Naive thymus-derived CD4-positive, alpha-beta T cell (primary cell): ENCODE measurements at places on chromosomes 3 and 15.

DNA sequence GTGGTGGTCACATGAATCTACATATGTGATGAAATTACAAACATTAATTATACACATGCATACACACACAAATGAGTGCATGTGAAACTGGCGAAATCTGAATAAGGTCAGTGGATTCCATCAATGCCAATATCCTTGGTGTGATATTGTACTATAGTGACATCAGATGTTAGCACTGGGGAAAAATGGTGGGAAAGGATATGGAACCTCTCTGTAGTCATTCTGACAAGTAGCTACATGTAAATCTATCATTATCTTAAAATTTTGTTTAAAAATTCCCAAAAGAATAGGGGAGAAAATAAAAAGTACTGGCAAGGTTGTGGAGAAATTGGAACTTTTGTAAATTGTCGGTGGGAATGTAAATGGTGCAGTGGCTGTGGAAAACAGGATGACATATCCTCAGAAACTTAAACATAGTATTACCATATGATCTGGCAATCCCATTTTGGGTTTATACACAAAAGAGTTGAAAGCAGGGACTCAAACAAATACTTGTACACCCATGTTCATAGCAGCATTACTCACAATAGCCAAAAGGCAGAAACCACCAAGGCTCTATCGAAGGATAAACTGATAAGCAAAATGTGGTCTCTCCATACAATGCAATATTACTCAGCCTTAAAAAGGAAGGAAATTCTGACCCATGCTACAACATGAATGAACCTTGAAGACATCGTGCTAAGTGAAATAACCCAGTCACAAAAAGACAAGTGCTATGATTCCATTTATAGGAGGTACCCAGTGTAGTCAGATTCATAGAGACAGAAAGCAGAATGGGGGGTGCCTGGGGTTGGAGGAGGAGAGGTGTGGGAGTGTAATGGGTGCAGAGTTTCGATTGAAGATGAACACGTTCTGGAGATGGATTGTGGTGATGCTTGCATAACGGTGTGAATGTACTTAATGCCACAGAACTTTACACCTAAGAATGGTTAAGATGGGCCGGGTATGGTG lies 25.3 kb upstream of the HRH1 start:
- DNase-seq = no peak

DNA sequence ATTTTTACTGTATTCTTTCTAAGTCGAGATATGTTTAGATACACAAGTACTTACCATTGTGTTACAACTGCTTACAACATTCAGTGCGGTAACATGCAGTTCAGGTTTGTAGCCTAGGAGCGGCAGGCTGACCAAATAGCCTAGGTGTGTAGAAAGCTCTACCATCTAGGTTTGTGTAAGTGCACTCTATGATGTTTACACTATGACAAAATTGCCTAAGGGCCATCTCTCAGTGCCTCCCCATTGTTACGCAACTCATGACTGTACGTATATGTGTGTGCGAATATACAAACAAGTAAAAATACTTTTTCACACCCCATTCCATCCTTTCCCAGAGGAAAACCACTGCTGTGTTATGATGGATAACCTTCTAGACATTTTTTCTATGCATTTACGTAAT lies 44.3 kb downstream of the PXYLP1 start:
- DNase-seq = no peak

- DNase-seq = no peak
Observed at GRCh38 chr3:138856799-138857198, 22.1 kb upstream of the PIK3CB start.

- DNase-seq = no peak
Observed at GRCh38 chr15:87638554-87639083, 617.9 kb downstream of the NTRK3 start.

GRCh38 chr3:187318819-187319616 lies 27.5 kb upstream of the MASP1 start:
- peak; percentile 56 for DNase-seq

DNA sequence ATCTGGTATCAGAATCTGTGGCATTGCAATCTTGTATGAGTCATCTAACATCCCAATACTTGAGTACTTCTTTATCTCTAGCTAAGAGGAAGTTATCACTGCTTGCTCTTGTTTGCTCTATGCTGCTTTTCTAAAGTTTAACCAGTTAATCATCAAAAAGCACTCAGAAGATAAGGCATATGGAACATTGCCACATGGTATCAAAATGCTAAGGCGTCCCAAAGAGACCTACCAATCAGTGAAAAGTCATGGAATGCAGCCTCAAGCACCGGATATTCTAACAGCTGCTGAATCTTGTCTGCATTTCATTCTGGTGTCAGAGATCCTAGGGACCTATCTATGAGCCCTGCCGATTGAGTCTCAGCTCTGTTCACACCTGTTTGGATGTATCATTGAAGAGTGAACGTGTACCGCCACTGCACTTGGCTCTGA lies 192.8 kb downstream of the ARPP21 start:
- DNase-seq = no peak

DNA sequence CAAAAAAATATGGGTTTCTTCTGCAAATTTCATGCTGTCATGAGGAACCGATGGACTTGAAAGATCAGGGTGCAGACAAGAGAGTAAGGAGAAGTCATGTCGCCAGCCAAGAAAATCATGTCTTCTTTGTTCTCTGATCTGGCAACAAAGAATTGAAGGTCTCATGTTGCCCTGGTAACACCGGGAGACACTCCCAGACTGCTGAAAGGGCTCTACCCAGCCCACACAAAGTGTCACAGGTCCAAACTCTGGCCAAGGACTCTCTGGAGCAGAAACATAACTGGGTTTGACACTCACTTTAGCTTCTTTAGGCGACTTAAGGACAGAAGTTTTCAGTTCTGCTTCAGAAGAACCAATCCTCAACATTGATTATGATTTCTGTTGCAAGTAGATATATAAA lies 42.9 kb downstream of the SIDT1 start:
- no peak for DNase-seq

GRCh38 chr15:57509965-57510364 lies 81.7 kb upstream of the MYZAP start:
- no peak for DNase-seq

- no peak for DNase-seq
Observed at GRCh38 chr3:157793745-157794144, 290.5 kb upstream of the VEPH1 start.

DNA sequence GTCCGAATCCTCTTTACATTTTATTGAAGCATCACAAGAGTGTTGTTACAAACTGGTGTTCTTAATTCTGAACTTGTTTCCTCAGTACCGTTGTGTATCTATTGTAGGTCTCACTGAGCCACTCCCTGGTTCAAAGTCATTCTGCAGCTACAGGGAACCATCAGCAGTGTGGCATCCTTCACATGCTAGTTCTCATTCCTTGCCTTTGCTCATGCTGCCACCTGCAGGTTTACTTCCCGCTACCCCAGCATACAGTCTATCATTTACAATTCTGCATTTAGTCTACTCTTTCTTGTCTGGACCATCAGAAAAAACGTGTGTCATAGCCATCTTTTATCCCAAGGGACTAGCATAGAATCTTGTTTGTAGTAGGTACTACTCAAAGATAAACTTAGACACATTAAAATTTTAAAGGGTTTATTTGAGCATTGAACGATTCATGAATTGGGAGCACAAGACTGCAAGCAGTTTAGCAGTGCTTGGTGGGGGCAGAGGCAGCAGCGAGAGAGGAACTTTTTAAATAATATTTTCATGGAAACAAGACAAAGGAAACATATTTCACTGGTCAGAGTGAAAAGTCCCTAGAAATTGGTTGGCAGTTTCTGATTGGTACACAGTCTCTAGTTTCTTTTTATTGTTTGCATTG lies 402.1 kb downstream of the CADM2 start:
- DNase-seq = no peak

- no peak for DNase-seq
Observed at GRCh38 chr15:77836906-77837648, 204.4 kb upstream of the LINGO1 start.

DNA sequence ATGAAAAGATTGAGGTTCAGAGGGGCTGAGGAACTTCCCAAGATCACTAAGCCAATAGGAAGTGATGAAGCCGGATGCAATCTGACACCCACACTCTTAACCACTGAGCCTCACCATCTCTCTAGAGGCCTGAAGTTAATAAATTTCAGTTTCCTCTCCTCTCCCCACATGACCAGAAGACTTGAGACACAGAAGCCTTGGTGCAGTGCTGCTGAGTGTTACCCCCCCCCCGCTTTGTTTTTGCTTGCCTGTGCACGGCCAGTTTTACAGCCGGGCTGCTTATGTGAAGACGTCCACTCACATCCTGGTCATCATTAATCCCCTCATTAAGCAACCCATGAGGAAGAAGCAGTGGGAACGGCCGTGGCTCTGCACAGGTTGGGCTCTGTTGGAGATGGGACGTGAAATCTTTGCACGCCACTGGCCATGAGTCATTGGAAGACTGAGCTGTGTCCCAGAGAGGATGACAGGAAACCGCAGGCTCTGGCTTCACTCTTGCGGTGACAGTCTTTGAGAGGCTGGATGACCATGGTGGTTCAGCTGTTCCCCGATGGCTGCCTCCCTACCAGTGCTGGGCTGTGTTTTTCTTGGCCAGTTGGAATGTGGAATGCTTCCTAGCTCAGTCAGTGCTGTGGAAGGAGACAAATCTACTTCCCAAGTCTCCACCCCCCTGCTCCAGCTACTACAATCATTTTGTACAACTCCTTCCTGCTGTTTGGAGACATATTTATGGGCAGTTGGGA lies 232.6 kb upstream of the LRTM1 start:
- no peak for DNase-seq

DNA sequence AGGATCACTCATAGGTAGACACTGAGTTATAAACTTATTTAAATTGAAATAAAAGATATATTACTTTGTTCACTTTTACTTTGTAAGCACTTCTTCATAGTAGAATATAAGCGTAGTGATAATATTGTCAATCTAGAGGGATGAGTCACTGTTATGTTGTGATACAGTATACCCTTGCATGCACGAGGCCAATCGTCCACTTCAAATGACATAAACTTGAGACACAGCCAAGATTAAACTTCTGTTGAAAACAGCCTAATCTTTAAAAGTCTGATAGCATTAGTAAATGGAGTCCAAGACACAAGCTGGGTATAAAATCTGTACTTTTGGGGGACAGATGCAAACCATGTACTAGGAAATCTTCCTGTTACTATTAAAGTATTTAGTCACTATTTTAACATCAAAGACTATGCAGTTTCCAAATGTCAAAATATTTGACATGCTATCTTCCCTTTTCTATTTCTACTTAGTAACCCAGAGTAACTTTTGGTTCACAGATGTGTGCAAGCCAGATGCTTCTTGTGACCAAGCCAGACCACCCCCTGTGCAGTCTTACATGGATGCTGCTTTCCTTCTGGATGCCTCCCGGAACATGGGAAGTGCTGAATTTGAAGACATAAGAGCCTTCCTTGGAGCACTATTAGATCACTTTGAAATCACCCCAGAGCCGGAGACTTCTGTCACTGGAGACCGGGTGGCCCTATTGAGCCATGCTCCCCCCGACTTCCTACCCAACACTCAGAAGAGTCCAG lies 85.3 kb downstream of the PIK3R4 start:
- DNase-seq = no peak

DNA sequence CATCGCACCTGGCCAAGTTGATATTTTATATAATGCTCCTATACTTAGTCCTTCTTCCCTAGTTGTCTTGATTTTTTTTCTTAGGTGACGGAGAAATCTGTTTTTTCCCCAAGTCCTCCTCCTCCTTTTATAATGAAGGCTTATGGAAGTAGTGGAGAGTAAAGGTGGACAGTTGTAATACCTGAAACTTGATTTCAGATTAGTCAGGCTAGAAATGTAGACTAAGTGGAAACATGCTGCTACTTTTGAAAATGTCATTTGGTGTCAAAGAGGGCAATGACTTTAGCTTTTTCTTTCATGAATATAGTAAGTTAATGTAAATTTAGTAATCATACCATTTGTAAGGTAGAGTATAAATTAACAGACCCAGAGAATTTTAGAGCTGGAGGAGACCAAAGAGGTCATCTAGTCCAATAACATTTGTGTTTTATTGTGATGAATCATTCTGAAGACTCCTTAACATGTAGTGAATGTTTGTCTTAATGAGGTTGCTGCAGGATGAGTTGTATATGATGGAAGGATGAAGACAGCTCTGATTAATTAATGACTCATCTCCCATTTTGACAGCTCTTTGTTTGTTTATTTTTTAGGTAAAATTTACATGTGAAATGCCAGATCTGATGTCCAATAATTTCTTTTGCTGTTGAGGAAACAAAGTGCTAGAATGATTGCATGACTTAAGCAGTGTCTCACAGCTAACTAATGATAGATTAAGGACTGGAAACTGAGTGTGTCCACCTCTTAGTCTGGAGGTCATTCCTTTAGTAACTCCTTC lies 8.7 kb downstream of the CTDSPL2 start:
- no peak for DNase-seq

GRCh38 chr3:168815946-168816345 lies 720.2 kb upstream of the GOLIM4 start:
- no peak for DNase-seq

DNA sequence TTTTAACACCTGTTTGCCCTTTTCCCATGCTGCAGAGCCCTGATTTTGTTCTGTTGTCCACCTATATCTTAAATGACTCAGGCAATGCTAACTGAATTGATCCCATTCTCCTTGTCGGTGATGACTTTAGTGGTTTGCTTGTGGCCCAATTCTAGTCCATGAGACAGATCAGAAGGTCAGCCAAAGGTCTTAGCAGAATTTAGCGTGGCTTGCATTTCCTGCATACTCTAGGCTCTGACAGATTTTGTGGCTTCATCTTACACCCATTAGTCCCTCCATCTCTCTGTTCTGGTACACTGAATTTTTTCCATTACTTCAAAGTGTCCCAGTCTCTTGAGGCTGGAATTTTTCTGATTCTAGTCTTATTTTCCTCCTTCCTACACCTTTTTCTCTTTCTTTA lies 161.9 kb downstream of the STAC start:
- DNase-seq = no peak

DNA sequence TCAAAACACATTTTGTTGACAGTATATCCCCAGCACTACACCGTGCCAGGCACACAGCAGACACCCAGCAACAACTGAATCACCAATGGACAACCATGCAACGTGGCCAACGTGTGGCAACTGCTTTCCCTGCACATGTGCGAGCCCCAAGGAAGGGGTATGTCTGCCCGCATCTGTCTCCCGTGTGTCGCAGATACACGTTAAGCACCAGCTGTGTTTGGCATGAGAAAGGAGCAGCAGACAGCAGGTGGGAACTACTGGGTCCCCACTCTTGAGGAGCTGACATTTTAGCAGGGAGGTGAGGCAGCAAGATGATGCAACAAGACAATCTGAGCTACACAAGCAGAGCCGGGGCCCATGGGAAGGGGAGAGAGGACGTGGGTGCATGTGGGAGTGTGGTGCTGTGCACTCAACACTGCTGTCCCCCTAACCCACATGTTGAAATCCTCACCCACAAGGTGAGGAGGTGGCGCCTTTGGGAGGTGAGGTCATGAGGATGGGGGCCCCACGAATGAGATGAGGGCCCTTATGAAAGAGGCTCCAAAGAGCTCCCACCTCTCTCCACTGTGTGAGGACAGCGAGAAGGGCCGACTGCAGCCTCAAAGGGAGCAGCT lies 56.2 kb downstream of the ROPN1B start:
- no peak for DNase-seq

DNA sequence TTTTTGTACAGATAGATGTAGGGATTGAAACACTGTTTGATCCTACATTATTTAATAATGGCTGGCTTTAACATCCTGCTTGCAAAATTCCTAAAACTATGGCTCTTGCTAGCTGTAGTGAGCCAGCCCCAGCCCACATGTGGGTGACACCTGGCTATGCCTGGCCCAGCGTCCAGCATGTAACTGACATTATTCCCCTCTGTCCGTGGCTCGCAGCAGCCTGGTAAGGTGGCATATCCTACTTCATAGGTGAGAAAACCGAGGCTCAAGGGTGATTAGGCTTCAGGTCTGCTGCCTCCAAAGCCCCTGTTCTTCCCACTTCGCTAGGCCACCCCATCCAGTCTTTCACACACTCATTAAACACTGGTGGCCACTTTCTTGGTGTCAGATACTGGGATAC lies 1.6 kb downstream of the CALML4 start:
- DNase-seq = no peak
